Activated B cell treated with CpG ODN at 0.5 μM for 24 hours (primary cell): ENCODE measurements at places on chromosomes 7 and 10. TPM values are rescaled to one million over a fixed set of nuclear protein-coding genes. Genes with fewer than 3 reads are reported as not detected.

The LRRN3 gene
- total RNA-seq, result not detected in 2 replicates

The CROT gene
- total RNA-seq, result 7.9 and 9.2 TPM in 2 replicates

The ZNRF2 gene
- 18.7 and 21.4 TPM in 2 replicates for total RNA-seq

DNA sequence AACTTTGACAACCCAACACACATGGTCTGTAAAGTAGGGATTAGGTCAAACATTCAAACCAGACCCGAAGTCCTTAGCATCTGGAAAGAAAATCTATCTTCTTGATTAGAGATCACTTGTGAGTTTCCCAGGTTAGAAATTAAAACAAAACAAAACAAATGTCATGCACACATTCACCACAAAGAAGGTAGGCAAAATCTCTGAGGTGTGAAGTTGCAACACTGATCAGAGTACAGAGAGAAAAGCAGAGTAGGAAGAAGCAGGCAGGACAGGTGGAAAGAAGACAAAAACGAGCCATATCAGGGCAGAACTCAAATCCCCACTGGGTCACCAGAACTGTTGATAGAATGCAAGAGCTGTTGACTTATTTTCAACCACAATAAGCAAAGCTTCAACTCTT lies 102.8 kb upstream of the THSD7A start:
- DNase-seq, result no peak

DNA sequence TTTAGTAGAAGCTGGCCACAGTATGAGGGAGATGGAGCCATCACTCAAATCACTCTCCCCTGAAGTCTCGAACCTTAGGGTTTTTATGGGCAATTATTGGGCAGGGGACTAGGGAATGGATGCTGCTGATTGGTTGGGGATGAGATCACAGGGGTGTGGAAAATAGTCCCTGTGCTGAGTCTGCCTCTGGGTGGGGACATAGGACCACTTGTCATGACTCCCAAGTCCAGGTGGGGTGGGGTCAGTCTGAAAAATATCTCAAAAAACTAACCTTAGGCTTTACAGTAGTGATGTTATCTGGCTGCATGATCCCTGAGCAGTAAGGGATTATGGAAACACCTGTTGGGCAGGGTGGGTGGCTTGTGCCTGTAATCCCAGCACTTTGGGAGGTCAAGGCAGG lies 98.6 kb downstream of the XRCC2 start:
- no peak for DNase-seq

DNA sequence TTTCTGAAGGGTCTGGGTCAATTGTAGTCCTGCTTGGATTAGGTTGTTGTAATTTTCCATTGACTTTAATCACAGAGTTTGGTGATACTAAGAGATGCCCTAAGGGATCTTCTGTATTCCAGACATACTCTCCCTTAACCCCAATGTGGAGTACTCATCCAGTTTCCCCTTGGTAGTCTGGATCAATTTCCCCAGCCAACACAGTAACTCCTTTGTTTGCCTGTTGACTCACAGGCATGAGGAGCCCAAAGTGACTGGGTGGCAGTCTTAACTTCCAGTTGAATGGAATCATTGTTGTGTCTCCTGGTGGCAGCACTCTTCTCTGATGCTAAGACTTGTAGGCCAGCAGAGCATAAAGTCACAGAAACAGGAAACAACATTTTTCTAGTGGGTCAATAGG lies 41.5 kb upstream of the PIK3CG start:
- DNase-seq, result no peak

DNA sequence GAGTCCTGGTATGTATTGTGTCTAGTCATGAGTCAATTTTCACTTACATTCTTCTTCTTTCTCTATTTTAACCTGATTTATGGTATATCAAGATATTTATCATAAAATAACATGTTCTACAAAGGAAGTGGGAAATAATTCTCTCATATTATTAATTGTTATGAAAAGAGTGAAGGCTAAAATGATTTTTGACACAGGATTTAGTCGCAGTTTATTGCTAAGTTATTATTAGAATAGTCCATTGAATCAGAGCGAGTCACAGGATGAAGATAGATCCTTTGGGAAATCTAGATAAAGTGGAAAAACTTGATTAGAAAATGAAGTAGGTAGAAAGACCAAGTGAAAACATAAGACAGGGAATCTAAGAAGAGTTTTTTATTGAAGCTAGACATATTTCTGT lies 184.3 kb upstream of the DGKB start:
- no peak for DNase-seq

GRCh38 chr10:73772281-73773151 lies 9.3 kb upstream of the CHCHD1 start:
- peak; percentile 80 for DNase-seq

- DNase-seq, result no peak
Measured at GRCh38 chr10:70677620-70678249, 5.4 kb downstream of the ADAMTS14 start.

- DNase-seq, result no peak
Measured at GRCh38 chr7:41003611-41003940, 699.3 kb downstream of the INHBA start.

DNA sequence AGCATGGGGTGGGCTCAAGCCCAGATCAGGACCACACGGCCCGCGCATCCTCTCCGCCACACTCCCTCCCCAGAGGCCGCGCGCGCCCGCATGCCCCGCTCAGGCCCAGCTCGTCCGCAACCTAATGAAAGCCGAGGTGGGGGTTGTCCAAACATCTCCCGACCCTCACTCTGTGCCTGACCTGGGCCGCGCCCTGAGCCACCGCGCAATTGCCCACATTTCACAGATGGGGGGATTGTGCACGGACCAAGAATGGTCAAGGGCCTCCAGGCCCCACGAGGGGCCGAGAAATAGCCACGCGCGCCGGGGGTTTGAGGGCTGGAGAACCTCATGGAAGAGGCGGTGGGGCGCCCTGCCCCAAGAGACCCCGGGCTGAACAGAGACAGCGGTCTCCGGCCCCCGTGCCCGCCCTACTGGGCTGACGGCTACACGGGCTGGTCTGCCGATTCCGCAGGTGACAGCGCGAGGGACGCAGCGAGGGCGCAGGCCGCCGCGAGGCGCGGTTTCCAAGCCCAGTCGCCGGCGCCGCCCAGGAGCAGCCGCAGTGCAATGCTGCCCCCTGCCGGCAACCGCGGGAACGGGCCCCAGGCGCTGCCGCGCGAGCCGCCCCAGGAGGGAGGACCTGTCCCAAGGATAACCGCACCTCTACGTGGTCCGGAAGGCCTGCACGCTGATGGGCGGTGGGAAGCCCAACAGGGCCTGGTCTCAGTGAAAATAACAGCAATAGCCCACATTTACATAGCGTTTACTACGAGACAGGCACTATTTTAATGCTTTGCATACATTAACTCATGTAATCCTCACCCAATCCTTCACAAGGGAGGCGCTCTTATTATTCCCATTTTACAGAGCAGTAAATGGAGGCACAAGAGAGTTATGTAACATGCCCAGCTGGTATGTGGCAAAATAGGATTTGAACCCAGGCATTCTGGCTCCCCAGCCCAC lies 10.5 kb upstream of the GRID1 start:
- peak; percentile 85 for DNase-seq

- DNase-seq, result no peak
Measured at GRCh38 chr7:6430271-6430940, 17.3 kb downstream of the DAGLB start.

- no peak for DNase-seq
Measured at GRCh38 chr10:114471906-114472876, 67.9 kb upstream of the AFAP1L2 start.

DNA sequence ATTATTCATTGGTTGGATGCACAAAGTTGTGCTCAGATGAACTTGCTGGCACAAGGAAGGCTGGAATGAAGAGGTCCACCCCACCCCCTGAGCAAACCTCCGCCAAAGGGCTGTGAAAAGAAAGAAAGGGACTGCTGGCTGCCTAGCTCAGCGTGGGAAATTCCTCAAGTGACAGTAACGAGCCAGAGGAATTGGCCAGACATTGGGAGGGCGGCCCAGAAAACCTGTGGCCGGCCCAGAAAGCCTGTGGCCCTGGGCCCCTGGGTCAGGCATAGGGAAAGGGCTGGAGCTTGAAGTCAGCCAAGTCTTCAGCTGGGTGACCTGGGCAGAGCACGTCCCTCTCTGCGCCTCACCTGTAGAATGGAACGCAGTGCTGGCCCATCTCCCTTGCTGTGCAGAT lies 30.6 kb upstream of the CTBP2 start:
- DNase-seq, result no peak

DNA sequence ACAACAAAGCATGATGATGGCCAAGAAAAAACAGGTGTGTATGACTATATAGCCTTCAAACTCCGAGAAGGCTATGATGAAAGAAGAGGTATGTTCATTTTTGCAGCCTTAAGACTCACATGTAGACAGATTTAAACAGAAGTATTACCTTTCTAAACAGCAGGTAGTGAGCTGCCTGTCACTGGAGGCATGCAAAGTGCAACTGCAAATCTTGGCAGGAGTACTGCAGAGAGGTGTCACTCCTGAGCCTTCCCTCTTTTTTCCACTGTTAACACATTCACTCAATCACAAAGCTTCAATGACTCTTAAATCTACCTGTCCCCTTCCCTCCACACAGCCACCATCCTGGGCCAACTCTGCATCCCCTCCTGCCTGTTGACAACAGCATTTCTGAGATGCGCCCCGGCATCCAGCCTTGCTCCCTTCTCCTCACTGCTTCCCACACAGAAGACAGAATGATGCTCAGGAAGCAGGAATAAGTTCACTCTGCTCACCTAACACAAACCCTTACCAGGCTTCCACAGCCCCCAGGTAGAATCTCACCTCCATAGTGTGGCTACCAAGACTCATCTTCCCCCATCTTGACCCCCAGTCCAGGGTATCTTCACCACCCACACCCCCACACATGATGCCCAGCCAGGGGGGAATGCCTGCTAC lies 161.9 kb upstream of the ZMIZ1 start:
- DNase-seq, result no peak

DNA sequence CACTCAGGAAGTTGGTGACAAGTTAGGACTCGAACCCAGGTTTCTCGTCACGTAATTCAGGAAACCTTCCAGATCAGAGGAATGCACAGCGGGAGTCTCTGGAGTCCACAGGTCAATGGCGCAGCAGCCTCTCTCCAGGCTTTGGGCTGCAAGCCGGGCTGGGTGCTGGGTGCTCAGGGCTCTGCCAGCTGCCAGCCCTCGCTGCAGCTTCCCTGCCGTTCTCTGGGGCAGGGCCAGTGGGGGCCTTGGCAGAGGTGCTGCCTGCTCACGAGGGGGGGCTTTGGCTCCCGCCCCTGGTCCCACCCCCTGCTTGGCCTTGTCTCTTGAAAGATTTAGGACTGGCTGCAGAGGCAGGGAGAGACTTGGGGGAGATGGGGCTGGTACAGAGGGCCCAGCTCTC lies at the start of gene TACR2:
TACR2 (minus strand) TSS at position 224 of the 400 bp plus-strand sequence. CDS start 595 bp downstream, outside the sequence.
- no peak for DNase-seq

DNA sequence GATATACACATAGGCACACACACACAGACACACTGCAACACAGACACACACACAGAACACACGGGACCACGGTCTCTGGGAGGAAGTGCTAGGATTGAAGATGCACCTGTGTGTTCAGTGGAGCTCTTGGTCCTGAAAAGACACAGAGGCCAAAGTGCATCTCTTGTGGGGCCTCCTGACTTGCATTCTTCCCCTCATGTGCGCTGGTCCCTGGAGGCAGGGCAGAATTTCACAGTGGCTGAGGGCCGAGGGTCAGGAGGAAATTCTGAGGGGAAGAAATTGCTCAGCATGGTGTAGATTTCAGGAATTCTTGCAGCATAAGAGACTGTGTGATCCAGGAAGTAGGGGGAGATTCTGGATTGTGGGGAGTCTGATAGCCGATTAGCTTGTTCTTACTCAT lies 35.9 kb downstream of the WDFY4 start:
- DNase-seq, result no peak

DNA sequence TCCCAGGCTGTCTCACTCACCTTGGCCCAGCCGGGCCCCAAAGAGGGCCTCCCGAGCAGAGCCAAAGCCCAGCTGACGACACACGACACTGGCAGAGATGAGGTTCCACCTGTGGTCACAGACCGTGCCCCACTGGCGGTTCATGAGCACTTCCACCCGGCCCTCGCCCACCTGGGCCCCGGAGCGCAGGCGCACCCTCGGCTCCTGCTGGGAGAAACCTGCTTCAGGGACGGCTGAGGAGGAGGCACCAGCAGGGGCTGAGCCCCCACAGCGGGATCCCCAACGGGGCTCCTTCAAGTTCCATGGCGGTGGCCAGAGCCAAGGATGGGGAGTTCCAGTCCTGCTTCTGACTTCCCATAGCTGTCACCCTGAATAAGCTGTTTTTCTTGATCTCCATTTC lies 10.0 kb downstream of the LOXL4 start:
- no peak for DNase-seq

GRCh38 chr7:93232673-93233018 lies 480 bp downstream of the VPS50 start:
- no peak for DNase-seq

DNA sequence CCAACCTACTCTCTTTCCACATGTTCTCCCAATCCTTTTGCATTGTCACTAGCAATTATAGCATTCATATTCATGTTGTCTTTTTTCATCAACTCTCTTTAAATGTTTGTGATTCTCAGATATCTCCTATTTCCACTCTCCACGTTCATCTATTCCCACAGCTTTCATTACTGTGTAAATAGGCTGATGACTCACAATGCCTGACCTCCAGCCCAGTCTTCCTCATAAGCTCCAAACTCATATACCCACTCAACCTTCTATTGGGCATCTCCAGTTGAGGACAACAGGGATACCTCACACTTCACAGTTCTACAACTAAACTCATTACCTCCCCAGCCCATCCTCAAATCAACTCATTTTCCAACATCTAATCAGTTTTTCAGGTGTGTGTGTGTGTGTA lies 194.1 kb downstream of the DGKI start:
- DNase-seq, result no peak

DNA sequence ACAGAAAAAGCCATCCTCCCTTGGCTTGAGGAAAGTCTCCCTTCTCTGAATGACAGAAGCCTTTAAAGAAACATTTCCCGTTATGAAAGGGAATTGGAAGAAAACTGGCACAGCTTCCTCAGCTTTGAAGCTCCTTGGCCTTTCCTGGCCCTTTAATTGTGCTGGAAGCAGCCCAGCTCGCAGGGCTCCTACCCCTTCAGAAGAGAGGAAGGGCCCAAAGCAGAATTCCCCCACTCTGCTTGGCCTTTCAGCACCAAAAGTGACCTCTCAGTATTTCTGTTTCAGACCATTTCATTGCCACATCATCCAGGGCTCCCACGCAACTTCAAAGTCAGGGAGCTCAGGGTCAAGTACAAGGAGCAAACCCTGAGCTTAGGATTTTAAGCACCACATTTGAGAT lies 4.2 kb downstream of the AFAP1L2 start:
- DNase-seq, result no peak

DNA sequence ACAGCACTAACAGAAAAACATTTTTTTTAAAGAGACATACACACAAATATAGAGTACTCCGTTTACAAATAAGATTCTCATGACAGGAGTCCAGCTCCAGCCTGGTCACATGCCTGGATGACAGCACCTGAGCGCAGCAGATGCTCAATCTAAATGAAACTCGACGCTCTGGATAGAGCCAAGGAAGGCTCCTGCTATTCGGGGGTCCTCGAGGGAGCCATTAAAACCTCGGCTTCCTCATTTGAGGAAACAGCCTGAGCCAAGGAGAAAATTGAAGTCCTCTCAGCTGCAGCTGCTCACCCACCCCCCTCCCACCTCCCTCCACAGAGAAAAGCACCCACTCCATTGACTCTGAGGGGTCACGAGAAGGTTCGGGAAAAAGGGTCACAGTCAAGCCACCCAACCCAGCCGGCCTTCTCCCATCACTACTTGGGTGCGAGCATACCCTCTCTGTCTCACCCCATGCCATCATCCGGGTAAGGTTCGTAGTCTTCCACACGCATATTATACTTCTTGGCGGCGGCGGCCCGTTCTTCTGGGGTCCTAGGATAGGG lies 673 bp downstream of the NDUFB8 start:
- DNase-seq, result no peak
